ENCODE measurements at places on chromosomes 1 and 21. TPM values are rescaled to one million over a fixed set of nuclear protein-coding genes. Genes with fewer than 3 reads are reported as not detected.

- DNase-seq = no peak
Measured at GRCh38 chr1:147245129-147245528, 2.6 kb downstream of the CHD1L start.

GRCh38 chr1:48182439-48182838 is 40.1 kb upstream of the SLC5A9 start:
- DNase-seq = no peak

- peak; percentile 60 for DNase-seq
Measured at GRCh38 chr1:244322791-244323521, 128.8 kb downstream of the ADSS2 start.

- no peak for DNase-seq
Measured at GRCh38 chr1:9621032-9621431, 30.5 kb upstream of the PIK3CD start.

GRCh38 chr1:23722652-23723051 is 20.6 kb upstream of the ELOA start:
- DNase-seq = no peak

GRCh38 chr1:15940110-15941043 is 35.5 kb downstream of the ZBTB17 start:
- no peak for DNase-seq

MRPS6 gene
- total RNA-seq = 26.9 TPM

DNA sequence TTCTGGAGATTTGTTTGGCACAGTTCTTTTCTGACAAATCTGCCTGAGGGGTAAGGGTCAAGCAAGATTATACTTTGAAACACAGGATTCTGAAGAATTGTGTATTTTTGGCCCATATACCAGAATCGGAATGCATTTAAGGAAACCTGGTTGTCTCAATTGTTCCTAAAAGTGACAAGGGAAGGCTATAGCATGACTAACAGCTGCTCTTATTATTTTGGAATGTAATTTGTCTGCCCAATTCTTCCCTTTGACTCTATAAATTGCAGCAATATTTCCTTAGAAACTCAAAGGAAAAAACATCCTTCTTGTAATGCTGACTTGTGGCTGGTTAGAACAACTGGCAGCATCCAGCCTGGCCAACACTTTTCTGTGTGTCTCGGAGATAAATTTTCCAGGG is 15.8 kb upstream of the VCAM1 start:
- DNase-seq = no peak

GRCh38 chr1:207748737-207749528 is 2.9 kb upstream of the CD46 start:
- DNase-seq = peak; percentile 33

- no peak for DNase-seq
Measured at GRCh38 chr1:203428981-203429599, 46.5 kb upstream of the PRELP start.

DNA sequence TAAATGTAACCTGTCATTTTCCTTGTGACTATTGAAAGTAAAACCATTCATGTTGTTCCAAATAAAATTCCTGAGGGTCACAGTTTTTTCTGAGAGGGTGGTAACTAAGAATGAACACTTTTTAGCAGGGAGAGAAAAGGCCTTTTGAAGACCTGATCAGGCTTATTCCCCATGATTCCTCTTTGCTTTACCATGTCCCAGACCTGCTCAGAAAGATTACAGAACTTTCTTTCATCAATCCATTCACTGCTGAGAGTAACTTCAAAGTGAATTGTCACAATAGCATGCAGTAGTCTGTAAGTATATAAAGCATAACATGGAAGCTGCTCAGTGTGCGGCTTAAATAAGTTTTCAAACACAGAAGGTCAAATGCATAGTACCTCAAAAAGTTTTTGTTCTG is 201.5 kb upstream of the COL11A1 start:
- no peak for DNase-seq

DNA sequence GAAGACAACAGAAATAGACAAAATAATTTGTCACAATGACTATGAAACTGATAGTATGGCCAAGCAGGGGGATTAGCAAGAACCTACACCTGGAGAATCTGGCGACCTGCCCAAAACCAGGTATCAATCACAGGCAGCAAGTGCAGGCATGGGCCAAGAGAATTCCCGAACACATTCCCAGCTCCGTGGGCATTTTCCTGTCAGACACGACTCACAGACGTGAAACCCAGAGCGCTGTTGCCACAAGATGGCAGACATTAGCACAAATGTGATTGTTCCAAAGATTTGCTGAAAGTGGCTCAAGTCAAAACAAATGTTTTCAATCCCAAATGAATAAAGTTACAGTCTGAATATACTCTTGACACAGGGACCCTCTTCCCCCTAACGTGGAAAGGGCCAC is 36.8 kb downstream of the HLCS start:
- DNase-seq = no peak

GRCh38 chr1:67335411-67335810 is 27.7 kb downstream of the IL12RB2 start:
- no peak for DNase-seq

GRCh38 chr1:30675761-30676160 is 47.6 kb downstream of the MATN1 start:
- no peak for DNase-seq

CFHR3 gene
- not detected for total RNA-seq

DNA sequence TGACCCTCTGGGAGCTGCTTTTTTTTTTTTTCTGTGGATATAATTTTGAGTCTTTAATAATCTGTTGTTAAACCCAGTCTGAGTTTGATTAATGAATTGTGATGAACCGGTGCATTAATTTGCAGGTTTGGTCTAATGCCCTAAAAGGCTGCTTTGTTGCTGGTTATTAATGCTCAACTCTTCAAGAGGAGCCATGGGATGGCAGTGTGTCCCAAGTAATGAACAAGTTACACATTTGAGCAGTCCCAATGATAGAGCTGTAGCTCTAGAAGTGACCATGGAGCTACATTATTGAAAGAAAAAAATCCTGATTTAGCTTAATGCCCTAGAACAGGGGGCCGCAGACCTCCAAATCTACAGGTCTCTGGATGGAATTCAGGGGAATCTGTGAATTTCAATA is 53.1 kb downstream of the RWDD3 start:
- peak; percentile 13 for DNase-seq

GRCh38 chr1:161313554-161314200 is 504 bp upstream of the SDHC start:
- peak; percentile 43 for DNase-seq

DNA sequence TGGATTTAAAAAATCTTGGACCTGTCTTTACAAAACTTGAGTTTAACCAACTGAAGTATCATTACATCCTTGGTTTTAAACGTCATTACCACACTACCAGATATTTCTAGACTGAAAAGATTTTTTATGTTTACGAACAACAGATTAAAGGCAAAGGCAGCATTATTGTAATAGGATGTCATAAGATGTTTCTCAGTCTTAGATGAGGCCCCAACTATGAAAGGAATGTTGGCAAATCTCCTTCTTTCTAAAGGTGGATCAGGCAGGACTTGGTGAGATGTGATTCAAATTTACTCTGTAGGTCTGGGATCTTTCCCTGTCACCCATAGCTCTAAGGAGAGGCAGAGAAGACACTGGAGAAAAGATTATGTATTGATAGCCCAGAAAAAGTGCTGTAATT is 417.9 kb downstream of the PTBP2 start:
- no peak for DNase-seq

- no peak for DNase-seq
Measured at GRCh38 chr1:30520476-30520875, 202.9 kb downstream of the MATN1 start.

DNA sequence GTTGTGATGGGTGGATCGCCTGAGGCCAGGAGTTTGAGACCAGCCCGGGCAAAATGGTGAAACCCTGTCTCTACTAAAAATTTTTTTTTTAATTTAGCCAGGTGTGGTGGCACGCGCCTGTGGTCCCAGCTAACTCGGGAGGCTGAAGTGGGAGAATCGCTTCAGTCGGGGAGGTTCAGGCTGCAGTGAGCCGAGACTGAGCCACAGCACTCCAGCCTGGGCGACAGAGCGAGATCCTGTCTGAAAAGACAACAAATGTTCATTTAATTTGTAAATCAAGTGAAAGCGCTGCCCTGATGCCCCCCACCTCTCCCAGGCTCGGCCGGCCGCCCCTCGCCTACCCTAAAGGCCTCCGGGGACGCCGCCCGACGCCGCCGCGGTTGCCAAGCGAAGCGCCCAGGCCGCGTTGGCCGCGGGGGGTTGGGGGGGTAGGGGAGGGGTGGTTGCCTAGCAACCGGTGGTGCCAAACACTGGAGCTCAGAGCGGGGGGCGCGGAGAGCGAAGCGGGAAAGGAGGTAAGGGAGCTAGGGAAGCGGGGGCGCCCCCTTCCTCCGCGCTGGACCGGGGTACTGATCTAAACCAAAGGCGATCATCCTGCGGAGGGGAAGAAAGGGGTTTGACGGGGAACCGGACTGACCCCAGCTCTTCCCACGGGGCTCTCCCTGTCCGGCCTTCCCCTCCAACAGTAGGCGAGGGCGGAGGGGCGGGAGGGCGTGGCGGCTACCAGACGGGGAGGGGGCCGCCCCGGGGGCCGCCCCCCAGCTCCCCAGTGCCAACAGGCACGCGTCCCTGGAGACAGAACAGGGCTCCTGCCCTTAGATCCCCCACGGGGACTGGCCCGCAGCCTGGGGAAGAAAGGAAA is at the start of gene TEKT2:
TSS of gene TEKT2 (plus strand) at position 460 of the 862 bp plus-strand sequence. CDS start 828 bp downstream, outside the sequence.
- no peak for DNase-seq

- no peak for DNase-seq
Measured at GRCh38 chr21:42568376-42568775, 54.7 kb downstream of the SLC37A1 start.

GRCh38 chr1:39003281-39003680 is 12.2 kb downstream of the AKIRIN1 start:
- DNase-seq = no peak

RSBN1 gene
- total RNA-seq = 10.4 TPM

GFI1 gene
- total RNA-seq = 10.0 TPM

TMPRSS15 gene
- total RNA-seq = not detected

DNA sequence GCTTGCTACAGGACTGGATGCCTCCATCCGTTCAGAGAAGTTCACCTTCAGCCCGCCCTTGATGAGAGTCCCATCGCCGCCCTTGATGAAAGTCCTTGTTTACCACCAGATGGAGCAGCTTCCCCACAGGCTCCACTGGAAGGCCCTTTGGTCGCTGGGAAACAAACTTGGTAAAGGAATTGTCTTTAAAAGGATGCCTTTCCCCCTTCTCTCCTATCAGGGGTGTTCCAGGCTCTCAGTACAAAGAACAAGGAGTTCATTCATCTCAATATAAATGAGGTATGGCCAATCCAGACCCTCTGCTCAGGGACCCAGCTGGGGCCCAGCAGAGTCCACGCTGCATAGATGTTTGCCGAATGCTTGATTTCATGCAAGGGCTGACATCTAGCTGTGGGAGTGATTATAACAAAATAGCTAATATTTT is 50.8 kb downstream of the CAPN9 start:
- DNase-seq = peak; percentile 62

DNA sequence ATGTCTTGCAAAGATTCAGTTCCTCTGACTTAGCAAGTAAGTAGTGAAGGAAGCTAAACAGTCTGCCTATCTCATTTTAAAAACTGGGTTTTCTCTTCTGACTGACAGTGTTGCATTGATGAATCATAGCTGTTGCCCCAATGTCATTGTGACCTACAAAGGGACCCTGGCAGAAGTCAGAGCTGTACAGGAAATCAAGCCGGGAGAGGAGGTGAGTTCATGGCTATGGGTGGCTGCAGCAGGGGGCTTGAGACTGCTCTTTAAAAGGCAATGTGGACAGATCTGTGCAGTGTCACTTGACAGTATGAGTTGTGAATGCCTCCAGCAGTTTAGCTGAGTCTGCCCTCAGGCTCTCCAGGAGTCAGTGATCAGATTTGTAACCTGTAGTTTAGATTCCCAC is 46.6 kb downstream of the SMYD2 start:
- no peak for DNase-seq

NPR1 gene
- not detected for total RNA-seq

TSEN15 gene
- 35.8 TPM for total RNA-seq

OXCT2 gene
- not detected for total RNA-seq

DNA sequence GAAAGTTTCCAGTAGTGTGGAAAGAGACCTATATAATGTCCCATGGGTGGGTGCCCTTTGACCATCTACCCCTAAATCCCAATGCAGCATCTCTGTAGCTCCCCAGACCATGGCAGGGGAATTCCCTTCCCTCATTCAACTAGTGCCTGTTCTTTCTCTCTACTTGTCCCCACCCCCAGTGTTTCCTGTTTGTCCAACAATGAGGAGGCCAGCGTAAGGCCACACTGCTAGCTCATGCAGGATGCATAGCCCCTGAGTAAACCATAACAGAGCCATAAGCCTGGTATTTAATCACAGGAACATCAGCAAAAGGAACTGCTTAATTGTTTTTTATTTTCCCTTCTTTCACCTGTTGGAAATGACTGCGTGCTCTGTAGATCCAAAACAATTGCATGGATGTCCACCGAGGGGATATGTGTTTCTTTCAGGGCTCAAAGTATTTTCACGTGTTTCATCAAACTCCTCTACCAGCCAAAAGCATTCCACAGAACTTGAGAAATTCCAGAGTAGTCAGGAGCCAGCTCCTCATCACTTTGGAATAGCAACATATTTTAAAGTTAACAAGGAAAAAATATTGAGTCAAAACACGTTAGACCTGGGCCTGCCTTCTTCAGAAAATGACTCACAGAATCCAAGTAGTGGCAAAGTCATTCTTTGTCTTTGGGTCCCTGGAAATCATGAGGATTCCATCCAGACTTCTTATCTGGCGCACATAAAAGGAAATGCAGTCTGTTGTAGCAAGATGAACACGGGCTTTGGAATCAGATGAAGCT is 162.5 kb upstream of the SGIP1 start:
- no peak for DNase-seq

SEMA6C gene
- total RNA-seq = 1.4 TPM

- DNase-seq = peak; percentile 33
Measured at GRCh38 chr1:178092878-178093493, 918 bp upstream of the RASAL2 start.

- no peak for DNase-seq
Measured at GRCh38 chr1:201224666-201225370, 34.2 kb downstream of the IGFN1 start.

DNA sequence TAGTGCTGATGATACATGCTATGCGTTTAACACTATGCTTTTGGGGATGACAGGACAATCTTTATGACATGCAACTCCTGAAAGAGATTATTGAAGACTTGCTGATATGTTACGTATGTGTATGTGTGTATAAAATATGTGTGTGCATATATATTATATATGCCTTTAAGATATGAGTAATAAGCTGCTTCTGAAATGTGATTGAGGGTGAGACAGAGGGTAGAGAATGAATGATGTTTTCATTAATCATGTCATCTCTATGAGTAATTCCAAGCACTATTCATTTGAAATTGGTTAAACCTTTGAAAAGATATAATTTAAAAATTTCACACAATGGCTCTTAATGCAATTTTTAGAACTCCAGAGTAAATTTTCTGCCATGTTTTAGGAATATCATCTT is 5.8 kb downstream of the BCL9 start:
- DNase-seq = no peak

All from HepG2 (cell line).